ENCODE measurements at places on chromosomes 16 and 17.

GRCh38 chr16:88994695-88995094 lies 17.7 kb upstream of the CBFA2T3 start:
- no peak for DNase-seq

DNA sequence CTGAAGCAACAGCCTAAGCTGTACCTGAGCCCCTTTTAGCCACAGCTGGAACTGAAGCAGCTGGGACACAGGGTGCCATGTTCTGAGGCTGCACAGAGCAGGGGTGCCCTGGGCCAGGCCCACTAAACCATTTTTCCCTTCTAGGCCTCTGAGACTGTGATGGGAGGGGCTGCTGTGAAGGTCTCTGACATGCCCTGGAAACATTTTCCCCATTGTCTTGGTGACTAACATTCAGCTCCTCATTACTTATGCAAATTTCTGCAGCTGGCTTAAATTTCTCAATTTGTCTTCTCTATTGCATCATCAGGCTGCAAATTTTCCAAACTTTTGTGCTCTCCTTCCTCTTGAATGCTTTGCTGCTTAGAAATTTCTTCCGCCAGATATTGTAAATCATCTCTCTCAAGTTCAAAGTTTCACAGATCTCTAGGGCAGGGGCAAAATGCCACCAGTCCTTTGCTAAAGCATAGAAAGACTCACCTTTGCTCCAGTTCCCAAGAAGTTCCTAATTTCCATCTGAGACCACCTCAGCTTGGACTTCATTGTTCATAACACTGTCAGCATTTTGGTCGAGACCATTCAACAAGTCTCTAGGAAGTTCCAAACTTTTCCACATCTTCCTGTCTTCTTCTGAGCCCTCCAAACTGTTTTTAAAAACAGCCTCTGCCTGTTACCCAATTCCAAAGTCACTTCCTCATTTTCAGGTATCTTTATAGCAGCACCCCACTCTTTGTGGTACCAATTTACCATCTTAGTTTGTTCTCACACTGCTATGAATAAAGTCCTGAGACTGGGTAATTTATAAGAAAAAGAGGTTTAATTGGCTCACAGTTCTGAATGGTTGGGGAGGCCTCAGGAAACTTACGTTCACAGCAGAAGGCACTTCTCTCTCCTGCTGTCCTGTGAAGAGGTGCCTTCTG lies 49.8 kb downstream of the TMEM100 start:
- DNase-seq = peak; percentile 34

- DNase-seq = peak; percentile 80
Observed at GRCh38 chr16:709566-710499, 4.2 kb upstream of the FBXL16 start.

DNA sequence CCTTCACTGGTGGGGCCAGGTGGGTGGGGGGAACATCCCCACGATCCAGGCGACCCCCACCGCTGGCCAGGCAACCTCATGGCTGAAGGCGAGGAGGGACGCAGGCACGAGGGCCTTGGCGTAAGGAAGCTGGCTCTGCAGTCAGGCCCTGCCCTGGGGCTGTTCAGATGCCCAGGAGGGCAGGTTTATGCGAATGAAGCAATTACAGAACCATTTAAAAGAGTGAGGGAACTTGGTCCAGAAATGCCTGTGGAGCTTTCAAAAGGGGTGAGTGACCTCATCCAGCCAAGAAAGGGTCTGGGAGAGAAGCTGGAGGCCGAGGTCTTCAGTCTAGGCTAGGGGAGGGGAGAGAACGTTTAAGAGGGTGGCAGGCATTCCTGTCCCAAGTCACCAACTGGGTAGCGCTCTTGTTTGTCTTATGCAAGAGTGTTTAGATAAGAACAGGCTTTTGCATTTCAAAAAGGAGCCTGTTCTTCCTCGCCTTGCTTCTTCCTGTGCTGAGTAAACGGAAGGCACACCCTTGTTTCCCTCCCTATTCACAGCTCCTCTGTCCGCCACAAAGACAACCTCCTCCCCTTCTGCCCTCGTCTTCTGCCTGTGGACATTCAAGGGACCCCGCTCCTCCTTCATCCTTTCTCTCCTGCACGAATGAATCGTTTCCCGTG lies 183.5 kb upstream of the SDK2 start:
- DNase-seq = no peak

GRCh38 chr17:50866950-50867362 lies 802 bp upstream of the TOB1 start:
- peak; percentile 51 for DNase-seq

DNA sequence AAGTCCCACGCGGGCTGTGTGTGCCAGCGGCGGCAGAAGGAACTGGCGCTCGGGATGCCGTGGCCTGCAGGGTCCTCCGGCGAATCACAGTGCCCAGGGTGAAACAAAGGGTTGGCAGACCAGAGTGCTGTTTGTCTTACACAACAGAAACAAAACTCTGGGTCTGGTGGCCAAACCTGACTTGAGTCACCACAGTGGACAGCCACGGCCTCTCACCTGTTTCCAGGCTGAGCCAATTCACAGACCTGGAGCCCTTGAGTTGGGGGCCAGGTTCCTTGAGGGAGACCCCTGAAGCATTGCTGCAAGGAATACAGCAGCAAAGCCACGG lies 2.1 kb upstream of the CHMP6 start:
- no peak for DNase-seq

DNA sequence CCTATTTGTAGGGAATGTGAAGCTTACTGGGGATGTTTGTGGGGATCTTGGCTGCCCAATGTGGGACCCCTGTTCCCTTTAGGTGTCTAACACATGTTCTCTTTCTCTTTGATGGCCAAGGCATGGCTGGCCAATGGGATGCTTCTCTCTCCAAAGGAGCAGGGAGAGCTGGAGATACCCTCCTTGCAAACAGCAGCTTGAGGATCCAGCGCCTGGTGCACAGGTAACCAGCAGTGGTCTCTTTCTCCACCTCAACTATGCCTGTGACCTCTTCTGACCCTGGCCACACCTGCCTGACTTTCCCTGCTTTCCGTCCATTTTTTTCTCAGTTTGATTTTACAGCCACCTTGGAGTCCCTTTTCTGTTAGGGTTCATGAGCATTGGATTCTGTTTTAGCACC lies 16.8 kb upstream of the NKD1 start:
- no peak for DNase-seq

- DNase-seq = peak; percentile 67
Observed at GRCh38 chr16:81616321-81617020, 162.6 kb upstream of the PLCG2 start.

GRCh38 chr17:83189044-83190003 lies 109.9 kb downstream of the METRNL start:
- DNase-seq = peak; percentile 92
